Sciatic nerve (tissue), 2 donors: ENCODE measurements at places on chromosomes 1 and 21.

GRCh38 chr1:31423418-31423947, 10.5 kb downstream of the SERINC2 start:
- no peak for DNase-seq

GRCh38 chr1:160032165-160032820, 503 bp upstream of the PIGM start:
- no peak for DNase-seq

- no peak for DNase-seq
These were observed 25.3 kb downstream of the KCNQ4 start for GRCh38 chr1:40808909-40809308.

- DNase-seq = no peak
These were observed 16.0 kb upstream of the LRIG2 start for GRCh38 chr1:113057006-113057405.

- DNase-seq = no peak
These were observed 62.7 kb upstream of the RUNX3 start for GRCh38 chr1:24992761-24993211.

DNA sequence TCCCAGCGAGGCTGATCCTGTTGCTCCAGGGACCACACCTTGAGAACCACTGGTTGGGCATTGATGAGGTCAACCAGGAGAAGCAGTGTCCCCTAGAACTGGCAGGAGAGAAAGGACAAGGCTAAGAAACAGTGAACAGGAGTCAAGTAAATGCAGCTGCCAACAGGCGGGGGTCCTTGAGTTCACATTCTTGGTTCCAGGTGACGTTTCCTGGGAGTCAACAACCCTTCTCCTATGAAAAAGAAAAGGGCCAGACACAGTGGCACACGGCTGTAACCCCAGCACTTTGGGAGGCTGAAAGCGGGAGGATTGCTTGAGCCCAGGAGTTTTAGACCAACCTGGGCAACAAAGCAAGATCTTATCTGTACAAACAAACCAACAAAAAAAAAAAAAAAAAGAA, 98.3 kb downstream of the KAZN start:
- no peak for DNase-seq

DNA sequence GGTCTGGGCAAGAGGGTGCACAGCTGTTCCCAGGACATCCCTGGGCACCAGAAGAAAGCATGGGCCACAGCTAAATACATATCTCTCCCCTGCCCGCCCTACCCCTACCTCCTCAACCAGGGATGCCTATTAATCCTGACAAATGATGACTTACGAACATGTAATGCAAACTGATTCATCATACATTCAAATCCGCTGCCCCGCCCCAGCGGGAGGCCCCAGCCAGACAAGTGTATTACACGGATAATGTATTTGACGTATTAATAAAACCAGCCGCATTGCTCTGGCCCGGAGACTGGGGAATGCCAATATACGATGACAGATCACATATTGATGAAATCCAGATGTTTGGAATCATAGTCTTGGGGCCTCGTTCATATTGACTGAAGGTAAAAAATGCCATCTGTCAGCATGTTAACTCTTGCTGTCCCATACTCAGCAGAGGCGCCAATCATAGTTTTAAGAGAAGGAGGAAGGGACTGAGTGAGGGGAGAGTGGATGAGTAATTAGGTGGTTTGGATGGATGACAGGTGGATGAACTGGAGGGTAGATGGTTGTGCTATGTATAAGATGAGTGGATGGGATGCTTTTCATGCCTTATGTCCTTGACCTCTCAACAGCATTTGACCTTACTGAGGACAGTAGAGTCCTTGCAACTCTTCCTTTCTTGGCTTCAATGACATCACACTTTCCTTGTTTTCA, 68.2 kb downstream of the TMEM53 start:
- DNase-seq = no peak
